CD4-positive, alpha-beta T cell treated with Interleukin-6 at 100 ng/mL for 8 hours (primary cell): ENCODE measurements at places on chromosomes 3 and 15.

- no peak for DNase-seq
Observed at GRCh38 chr15:63978511-63979261, 67.6 kb downstream of the DAPK2 start.

DNA sequence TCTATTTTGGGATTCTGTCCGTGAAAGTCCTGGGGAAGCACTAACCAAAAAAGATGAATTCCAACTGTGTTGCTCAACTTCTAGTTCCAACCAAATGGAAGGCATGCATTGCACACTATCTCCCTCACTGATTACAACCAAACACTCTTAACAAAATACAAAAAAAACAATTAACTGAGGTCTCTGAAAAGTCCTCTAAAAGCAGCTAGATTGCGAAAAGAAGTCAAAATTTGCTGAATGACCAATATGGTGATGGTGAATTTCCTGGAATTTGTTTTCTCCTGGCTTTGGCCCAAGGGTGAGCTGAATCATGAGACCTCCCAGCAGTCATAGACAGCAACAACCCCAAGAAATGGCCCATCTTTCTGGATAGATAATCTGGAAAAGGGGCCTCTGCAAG lies 28.3 kb downstream of the CYP19A1 start:
- DNase-seq: no peak

GRCh38 chr3:78762121-78762520 lies 1005.7 kb downstream of the ROBO1 start:
- DNase-seq: no peak

- no peak for DNase-seq
Observed at GRCh38 chr3:11140030-11140712, 14.1 kb upstream of the HRH1 start.

DNA sequence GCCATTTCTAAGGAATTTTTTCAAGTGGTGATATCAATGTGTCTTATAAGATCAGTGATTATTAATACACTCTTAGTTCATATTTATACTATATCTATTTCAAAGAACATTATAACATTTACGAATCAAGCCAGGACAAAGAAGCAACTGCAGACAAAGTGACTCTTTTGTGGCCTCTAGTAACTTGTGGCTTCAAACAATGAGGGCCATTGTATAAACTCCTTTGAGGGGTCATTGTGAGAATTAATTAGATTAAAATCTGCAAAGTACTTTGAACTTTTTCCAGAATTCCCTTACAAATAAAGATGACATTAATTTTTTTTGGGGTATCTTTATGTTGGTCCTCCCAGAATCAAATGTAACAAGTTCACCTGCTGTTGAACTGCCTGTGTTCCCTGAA lies 12.3 kb upstream of the SLC30A4 start:
- DNase-seq: no peak

DNA sequence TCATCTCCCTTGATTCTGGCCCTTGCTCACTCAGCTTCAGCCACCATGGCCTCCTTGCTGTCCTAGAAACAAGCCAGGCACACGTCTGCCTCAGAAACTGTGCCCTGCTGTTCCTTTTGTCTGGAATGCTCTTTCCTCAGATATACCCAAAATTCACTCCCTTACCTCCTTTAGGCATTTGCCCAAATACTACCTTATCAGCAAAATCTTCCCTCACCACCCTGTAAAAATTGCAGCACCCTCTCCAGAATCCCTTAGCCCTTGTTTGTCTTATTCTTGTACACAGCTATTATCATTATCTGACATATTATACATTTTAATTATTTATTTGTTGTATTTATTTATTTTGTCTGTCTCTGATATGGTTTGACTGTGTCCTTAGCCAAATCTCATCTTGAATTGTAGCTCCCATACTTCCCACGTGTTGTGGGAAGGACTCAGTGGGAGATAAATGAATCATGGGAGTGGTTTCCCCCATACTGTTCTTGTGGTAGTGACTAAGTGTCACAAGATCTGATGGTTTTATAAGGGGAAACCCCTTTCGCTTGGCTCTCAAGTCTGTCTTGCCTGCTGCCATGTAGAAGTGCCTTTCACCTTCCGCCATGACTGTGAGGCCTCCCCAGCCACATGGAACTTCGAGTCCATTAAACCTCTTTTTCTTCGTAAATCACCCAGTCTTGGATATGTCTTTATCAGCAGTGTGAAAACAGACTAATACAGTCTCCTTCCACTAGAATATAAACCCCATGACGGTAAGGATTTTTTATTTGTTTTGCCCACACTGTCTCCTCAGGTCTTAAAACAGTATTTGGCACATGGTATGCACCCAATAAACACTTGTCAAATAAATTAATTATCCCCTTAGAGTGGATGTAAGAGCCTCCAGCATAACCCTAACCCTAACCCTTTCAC lies 60.0 kb upstream of the STT3B start:
- peak; percentile 6 for DNase-seq

DNA sequence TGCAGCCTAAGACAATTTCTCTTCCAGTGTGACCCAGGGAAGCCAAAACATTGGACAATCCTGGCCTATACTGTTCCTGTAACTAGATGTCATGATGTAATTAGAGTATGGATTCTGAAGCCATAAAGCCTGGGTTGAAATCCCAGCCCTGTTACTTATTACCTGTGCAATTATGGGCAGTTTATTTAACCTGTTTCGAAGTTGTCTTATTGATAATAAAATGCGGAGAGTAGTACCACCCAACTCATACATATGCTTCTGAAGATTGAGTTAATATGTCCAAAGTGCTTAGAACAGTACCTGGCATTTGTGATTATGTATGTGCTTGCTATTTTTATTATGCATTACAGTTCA lies 30.1 kb downstream of the PPP4R2 start:
- DNase-seq: no peak

GRCh38 chr3:33826206-33826605 lies 27.8 kb downstream of the PDCD6IP start:
- no peak for DNase-seq

GRCh38 chr3:117442566-117442965 lies 733.0 kb downstream of the TUSC7 start:
- DNase-seq: no peak

DNA sequence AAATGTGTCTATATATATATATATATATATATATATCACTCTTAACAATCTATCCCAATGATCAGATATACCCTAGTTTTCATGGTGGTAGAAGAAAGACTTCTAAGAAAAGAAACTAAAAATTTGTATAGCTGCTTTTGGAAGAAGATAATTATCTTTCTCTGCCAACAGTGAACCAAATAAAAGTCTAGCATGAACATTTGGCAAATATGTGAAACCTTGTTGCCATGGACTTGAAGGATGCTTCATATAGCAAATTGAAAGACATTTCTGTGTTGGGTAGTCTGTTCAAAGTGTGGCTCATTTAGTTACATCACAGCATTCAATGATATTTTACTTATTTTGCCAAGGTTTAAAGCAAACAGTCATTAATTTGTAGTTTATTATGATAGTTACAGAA lies 219.9 kb upstream of the NECTIN3 start:
- no peak for DNase-seq

DNA sequence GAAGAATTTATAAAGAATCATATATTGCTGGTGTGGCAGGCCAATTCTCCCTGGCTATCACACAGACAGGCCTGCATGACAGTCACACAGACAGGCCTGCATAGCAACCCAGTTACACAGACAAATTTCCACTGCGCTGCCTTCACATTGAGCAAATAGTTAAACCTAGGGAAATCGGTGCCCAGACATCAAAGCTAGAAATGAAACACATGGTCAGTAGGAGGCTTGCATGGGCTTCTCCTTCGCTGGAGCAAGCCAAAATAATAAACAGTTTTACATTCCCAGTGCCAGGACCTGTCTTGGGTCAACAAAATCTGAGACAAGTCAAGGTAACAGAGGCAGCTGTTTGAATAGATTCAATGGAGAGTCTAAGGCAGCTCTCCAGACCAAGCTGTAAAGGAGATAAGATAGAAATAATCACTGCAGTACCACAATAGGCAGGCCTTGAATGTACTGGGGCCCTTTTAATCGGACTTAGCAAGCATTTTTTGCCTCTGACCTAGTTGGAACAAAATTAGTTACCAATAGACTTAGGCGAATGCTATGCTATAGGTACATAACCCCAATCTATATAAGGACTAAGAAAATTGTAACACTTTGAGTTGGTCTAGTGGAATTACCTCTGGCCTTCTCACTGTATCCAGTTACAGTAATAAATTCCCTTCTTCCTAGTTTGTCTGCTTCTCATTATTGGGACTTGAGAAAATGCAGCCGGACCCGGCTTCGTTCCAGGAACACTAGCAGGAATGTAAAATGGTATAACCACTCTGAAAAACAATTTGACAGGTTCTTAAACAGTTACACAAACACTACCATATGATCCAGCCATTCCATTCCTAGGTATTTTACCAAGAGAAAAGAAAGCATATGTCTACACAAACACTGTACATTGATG lies 274.7 kb upstream of the UBE2E2 start:
- DNase-seq: no peak

DNA sequence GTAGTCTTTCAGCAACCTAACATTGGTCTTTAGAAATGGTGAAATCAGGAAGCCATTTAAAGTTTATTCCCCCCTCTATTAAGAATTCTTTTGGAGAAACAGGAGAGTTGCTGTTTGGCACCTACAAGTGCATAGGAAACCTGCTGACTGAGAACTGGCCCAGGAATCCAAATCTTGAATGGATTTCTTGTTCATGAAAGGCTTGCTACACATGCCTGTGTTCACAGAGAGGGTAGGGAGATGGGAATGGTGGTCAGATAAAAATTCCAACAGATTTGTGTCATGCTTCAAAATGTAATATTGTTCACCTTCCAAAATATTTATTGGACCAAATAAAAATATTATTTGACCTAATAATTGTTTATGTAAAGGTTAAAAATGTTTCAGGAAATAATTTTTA lies 24.2 kb upstream of the ZPLD1 start:
- no peak for DNase-seq

DNA sequence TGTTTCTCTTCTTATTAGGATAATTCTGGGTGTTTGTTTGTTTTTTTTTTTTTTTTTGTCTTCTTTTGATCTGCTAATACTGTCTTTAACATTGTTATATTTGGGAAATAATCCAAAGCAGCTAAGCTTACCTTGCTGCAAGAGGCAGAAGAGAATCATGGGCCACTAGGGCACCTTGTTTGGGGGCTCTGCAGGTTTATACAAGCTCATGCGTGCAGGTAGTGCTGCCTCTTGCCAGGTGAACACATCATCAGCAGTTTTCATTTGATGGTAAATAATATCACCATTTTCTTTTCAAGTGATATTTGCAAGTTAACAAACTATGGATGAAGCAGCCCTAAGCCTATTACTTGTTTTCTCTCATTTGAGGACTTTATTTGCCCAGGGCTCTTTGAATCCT lies 37.9 kb downstream of the MAP3K13 start:
- no peak for DNase-seq

DNA sequence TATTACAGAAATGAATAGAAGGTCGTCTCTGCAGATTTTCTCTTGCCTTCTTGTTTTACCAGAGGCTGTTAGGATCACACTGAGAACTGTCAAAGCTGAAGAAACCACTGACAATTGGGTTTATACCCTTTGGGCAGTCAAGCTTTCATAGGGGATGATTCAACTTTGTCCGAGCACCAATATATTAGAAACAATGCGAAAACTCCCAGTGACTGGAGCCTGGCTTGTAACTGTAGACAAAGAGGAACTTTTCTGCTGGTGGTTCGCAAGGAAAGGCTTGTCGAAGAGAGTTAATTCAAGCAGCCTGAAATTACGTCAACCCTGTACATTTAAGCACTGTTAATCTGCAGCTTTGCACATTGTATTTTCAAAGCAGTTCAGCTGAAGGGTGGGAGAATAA lies 193.2 kb upstream of the ZNF385D start:
- DNase-seq: no peak

DNA sequence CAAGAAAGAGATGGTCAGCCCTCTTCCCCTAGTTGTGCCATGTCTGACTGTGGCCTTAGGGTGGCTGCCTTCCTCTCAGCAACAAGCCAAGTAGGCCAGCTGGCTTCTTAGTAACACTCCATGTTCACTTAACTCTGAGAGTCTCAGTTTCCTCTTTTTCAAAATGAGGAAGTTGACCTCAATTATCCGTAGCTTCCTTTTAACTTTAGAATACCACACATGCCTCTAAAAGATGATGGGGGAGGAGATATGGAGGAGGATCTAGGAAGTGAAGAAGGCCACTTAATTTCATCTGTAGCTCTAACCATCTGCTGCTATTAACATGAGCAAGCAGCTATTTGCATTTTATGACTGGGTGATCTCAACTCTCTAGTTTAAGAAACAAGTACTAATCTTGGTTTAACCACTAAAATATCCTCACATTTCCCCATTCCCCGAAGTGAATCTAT lies 32.9 kb downstream of the CD200R1L start:
- no peak for DNase-seq

GRCh38 chr3:93923006-93923405 lies 50.7 kb downstream of the PROS1 start:
- no peak for DNase-seq

GRCh38 chr3:171745577-171746319 lies 64.5 kb downstream of the PLD1 start:
- no peak for DNase-seq

GRCh38 chr3:193040836-193041672 lies 123.4 kb upstream of the MB21D2 start:
- DNase-seq: peak; percentile 32

DNA sequence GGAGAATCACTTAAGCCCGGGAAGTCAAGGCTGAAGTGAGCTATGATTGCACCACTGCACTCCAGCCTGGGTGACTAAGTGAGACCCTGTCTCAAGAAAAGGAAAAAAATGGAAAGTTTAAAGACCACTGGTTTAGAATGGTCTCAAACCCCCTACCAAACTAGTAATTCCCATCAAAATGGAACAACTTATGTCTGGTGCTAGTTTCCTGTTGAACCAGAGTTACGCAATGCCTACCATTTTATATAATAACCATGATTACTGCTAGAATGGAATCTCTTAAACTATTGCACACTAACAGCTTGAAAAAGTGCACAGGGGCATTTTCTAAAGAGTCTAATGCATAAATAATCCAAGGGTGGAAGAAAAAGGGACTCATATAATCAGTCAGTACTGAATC lies 43.6 kb downstream of the DMXL2 start:
- no peak for DNase-seq

GRCh38 chr3:156787926-156788663 lies 38.1 kb upstream of the LEKR1 start:
- DNase-seq: no peak

- no peak for DNase-seq
Observed at GRCh38 chr3:133827684-133828083, 22.1 kb downstream of the SRPRB start.

DNA sequence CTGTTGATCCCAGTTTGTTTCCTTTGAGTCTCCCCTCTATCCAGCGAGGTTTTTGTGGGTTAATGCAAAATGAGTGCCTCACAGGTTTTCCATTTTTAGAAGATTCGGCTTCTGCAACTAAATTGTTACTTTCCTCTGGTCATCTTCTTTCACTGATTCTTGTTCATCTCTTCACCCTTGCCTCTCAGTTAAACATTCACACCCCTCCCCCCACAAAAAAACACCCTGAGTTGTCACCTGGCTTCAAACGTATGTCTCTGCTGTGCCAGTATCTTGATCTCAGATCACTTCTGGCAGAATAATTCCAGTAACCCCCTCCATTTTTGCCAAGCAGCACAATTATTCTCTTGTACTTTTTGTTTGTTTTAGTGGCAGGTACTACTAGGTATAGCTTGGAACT lies 12.3 kb upstream of the CLDN16 start:
- no peak for DNase-seq
